A549 treated with RU486 at 1 μM for 4 hours (cell line): ENCODE measurements at places on chromosomes 12 and 14. TPM values are rescaled to one million over a fixed set of nuclear protein-coding genes. Genes with fewer than 3 reads are reported as not detected.

Gene CLIP1
- total RNA-seq: 40.3 to 58.9 TPM (median 45.6 TPM) in 5 replicates

Gene MGST1
- 790 to 853 TPM (median 824 TPM) in 5 replicates for total RNA-seq

Gene GALNT16
- total RNA-seq: 2.2 to 4.3 TPM (median 3.8 TPM) in 5 replicates

Gene AKAP5
- 0.18 to 0.50 TPM (median 0.37 TPM) in 5 replicates for total RNA-seq

Gene ANO4
- total RNA-seq: 0.09 to 0.33 TPM (median 0.17 TPM) in 4 of 5 replicates, not detected in the other

Gene LRRC74A
- total RNA-seq: not detected in 5 replicates

Gene OR6C4
- not detected in 5 replicates for total RNA-seq

Gene HAL
- total RNA-seq: 0.21 to 0.51 TPM (median 0.27 TPM) in 4 of 5 replicates, not detected in the other

Gene GLIPR1
- total RNA-seq: 24.7 to 34.6 TPM (median 29.9 TPM) in 5 replicates

Gene WIF1
- not detected in 5 replicates for total RNA-seq

Gene MED13L
- 15.4 to 26.9 TPM (median 24.3 TPM) in 5 replicates for total RNA-seq

Gene MUCL1
- total RNA-seq: not detected in 5 replicates

Gene HOXC12
- not detected in 5 replicates for total RNA-seq

Gene IRAK4
- 2.8 to 4.8 TPM (median 4.2 TPM) in 5 replicates for total RNA-seq

Gene IL31
- not detected in 5 replicates for total RNA-seq

Gene OR8S1
- total RNA-seq: not detected in 5 replicates

Gene DBX2
- not detected in 5 replicates for total RNA-seq

Gene LIN7A
- total RNA-seq: 0.37 to 0.70 TPM (median 0.51 TPM) in 5 replicates

Gene KLHDC1
- 0.17 to 0.76 TPM (median 0.36 TPM) in 5 replicates for total RNA-seq

Gene RGS6
- not detected in 5 replicates for total RNA-seq

Gene C3AR1
- total RNA-seq: not detected in 5 replicates

Gene FGF6
- not detected in 5 replicates for total RNA-seq
